Activated CD8-positive, alpha-beta memory T cell treated with anti-CD3 and anti-CD28 coated beads, Interleukin-2, amount 50 U/mL, for 4 hours (primary cell): ENCODE measurements at places on chromosomes 7 and 10.

GRCh38 chr10:132500781-132501415 lies 36.7 kb upstream of the INPP5A start:
- no peak for DNase-seq

GRCh38 chr7:124700655-124701054 lies 64.9 kb downstream of the GPR37 start:
- DNase-seq = no peak

GRCh38 chr10:70306886-70307520 lies 23.2 kb upstream of the NPFFR1 start:
- DNase-seq = no peak

- DNase-seq = no peak
Observed at GRCh38 chr10:131657318-131657984, 243.4 kb upstream of the PPP2R2D start.

GRCh38 chr7:112101201-112101846 lies 104.9 kb downstream of the DOCK4 start:
- DNase-seq = no peak

- DNase-seq = no peak
Observed at GRCh38 chr10:80611481-80612185, 73.9 kb downstream of the SH2D4B start.

GRCh38 chr10:91251430-91252056 lies 31.1 kb downstream of the PCGF5 start:
- DNase-seq = peak; percentile 46

- no peak for DNase-seq
Observed at GRCh38 chr7:131899271-131900030, 343.0 kb upstream of the PODXL start.

- no peak for DNase-seq
Observed at GRCh38 chr7:132537456-132538145, 38.7 kb downstream of the PLXNA4 start.

GRCh38 chr7:108067844-108068243 lies 62.3 kb downstream of the LAMB4 start:
- no peak for DNase-seq

DNA sequence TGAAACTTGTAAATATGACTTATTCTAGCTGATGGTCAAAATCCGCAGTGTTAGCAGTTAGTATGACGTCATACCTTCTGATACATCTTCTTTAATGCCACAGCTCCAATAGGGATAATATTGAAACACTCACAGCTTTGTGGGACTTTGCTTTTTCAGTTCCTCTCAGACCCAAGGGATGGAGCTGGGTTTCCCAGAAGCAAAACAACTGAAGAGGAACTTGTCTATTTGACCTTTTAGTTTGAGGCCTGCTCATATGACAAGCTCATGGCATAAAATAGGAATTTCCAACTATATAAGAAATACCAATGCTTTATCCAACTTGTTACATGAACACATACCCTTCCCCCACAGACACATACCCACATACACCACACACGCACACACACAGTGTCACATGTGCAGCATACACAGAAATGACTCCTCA lies 31.6 kb upstream of the C10orf67 start:
- DNase-seq = no peak

DNA sequence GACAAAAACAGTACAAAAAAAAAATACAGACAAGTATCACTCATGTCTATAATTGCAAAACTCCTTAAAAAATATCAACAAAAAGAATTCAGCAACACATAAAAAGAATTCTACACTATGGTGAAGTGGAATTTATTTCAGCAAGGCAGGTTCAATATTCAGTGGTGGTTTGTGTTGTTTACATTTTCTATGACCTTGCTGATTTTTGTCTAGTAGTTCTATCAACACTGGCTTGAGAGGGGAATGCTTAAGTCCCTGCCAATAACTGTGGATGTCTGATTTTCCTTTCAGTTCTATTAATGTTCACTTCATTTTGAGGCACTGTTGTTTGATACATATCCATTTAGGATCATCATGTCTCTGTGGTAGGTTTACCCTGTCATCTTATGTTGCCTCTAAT lies 58.5 kb downstream of the CADPS2 start:
- no peak for DNase-seq

- DNase-seq = no peak
Observed at GRCh38 chr7:138025215-138026186, 23.6 kb upstream of the CREB3L2 start.

GRCh38 chr10:110535958-110536891 lies 31.3 kb upstream of the SMC3 start:
- DNase-seq = peak; percentile 71

- DNase-seq = no peak
Observed at GRCh38 chr7:41319581-41319980, 383.3 kb downstream of the INHBA start.

- no peak for DNase-seq
Observed at GRCh38 chr10:125238682-125239081, 78.3 kb upstream of the CTBP2 start.

GRCh38 chr10:79250259-79250658 lies 97.0 kb upstream of the PPIF start:
- DNase-seq = no peak

DNA sequence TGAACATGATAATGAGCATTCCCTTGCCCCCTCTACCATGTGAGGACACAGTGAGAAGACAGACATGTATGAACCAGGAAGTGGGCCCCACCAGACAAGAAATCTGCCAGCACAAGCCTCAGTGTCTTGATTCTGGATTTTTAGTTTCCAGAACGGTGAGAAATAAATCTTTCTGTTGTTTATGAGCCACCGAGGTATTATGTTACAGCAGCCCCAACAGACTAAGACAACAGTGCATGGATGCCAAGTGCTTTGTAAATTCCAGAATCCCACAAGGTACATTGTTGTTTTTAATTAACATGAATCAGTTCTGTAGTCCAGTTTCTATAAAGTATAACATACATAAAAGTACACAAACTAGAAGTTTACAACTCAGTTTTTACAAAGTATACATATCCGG lies 162.2 kb downstream of the ARHGAP21 start:
- DNase-seq = no peak

DNA sequence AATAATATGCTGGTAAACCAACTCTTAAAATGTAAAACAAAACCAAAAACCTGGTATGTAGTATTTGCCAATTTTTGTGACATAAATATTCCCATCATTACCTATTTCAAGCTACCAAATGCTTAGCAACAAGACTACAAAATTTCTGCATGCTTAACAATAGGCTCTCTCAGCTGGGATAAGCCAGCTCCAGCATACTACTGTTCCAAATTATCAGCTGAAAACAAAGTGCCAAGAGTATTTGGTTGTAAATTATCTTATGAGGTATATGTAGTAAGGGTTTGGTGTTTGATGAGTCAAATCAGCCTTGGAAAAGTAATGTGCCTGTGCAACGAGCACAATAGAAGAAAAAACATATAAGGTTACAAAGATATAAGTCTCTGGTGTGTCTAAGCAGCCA lies 263.2 kb downstream of the HGF start:
- no peak for DNase-seq

DNA sequence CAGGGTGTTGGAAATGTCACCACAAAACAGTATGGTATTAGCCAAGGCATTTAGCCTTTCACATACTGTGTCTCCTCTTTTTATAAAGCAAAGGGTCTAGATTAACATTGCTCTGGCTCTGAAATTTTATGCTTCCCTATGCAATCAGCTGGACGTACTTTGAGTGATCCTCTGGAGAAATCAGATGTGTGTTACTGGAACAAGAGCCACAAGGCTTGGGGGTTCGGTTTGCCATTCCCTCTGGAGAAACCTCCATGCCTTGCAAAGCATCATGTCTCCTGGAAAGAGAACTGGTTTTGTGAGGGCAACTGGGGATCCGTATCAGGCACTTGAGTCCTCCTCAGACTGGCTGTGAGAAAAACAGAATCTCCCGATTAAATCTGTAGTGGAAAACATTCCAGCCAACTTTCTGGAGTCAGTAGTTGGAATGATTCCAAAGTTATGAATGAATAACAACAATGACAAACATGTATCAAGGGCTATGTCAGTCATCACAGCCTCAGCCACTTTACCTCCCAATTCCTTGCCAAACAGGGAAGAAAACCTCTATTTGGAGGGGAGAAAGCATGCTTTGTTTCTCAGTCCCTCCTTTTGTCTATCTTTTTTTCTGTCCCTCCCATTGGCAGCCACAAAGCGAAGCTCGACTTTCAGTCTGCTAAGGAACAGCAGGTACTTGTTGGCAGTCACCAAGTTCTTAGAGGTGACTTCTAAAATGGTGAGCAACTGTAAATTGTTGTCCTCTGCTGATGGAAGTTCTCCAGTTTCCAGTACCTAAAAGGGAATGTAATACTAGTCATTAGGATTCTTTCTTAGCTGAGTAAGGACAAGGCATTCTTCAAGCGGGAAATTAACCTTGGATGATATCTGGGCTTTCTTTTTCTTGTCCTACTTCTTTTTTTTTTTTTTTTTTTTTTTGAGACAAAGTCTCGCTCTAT lies 864.8 kb upstream of the AUTS2 start:
- DNase-seq = no peak

DNA sequence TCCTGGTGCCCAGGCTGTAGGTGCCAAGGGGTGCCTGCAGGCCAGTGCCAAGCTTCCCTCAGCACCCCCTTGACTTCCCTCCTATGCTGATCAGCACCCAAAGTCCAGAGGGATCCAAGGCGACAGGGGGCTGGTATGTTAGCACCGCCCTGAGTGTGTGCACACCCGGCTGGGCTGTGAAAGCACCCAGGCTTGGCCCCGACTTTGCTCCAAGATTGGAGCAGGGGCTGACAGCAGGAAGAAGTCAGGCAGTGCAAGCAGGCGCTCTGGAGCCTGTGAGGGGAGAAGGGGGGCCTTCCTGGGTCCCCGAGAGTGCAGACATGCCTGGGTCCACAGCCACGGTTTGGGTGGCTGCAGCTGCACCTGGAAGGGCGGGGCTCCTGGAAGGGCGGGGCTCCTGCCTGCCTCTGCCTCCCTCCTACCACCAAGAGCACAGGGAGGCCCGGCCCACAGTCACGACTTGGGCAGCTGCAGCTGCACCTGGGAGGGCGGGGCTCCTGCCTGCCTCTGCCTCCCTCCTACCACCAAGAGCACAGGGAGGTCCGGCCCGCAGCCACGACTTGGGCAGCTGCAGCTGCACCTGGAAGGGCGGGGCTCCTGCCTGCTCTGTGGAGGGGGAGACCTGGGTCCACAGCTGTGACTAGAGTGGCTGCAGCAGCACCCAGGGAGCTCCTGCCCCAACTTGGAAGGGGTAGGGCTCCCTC lies 30.2 kb upstream of the ZMYND11 start:
- DNase-seq = no peak

DNA sequence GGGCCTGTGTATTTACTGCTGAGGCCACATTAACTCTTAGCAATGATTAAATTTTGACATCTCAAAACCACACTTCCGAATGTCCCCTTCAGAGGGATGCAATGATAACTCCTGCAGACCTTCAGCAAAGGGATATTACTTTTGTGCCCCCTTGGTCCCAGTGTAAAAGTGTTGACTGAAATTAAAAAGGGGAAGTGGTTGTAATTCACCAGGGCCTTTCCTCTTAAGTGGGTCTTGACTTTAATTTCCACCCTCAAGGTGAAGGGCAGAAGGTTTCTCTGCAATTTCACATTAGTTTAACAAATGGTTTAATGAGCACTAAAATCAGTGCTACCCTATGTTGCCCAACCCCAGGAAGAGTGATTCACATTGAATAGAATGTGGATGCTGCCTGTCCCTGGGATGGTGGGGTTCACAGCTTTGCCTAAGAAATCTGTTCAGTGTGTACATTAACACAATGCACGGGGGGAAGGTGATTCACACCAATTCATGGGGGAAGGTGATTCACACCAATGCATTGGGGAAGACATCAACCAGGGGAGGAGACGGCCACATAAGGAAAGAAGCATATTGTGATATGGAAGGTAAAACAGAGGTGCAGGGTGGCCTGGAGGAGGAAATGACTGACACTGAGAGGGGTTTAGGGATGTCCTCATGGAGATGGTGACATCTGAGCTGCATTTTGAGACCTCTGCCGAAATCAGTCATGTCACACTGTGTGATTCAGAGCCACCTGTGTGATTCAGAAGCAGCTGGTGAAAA lies 19.4 kb upstream of the TNS3 start:
- no peak for DNase-seq

GRCh38 chr7:20998309-20998708 lies 211.6 kb upstream of the SP8 start:
- no peak for DNase-seq

- no peak for DNase-seq
Observed at GRCh38 chr10:43502931-43503330, 66.0 kb downstream of the ZNF487 start.

GRCh38 chr10:3813986-3814837 lies 29.2 kb upstream of the KLF6 start:
- DNase-seq = no peak

DNA sequence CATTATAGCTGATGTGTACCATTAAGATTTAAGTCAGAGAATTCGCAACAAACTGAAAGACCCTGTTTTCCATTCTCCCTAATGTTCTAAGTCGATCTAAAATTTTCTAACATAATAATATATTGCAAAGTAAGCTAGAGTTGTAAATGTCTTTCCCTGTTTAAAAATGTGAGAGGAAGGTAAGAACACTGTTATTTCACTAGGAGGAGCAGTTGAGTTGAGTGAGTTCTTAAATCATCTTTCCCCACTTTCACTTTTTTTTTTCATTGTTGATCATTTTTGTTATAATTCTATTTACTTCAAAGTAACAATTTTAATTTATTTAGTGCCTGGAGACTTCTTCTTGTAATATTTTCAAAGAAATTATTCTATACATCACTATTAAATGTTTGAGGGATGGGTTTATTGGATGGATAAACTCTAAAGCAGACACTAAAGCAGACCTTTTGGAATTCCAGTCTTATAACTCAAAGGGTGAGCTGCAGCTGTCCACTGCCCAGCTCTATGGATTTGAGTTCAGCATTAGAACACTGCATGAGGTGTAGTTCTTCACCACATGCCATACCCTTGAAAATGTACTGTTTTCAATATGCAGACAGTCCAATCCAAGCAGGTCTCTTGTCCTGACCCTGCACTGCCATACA lies 181.3 kb upstream of the FZD1 start:
- no peak for DNase-seq

GRCh38 chr7:28383975-28384374 lies 28.3 kb upstream of the CREB5 start:
- DNase-seq = no peak

DNA sequence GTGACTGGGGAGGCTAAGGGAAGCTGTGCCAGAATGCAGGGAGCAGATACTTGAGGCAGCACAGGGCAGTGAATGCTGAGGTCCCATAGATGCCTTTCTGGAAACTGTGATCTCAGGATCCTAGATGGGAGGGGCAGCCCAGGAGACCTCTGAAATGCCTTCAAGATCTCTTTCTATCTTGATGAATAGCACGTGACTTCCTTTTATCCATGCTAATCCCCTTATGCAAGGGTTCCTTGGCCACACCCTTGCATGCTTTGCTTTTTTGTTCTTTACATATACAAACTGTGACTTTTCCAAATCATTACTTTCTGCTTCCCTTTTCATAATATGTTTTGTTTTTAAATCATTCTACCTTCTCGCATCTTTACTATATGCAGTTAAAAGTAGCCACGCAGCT lies 14.7 kb downstream of the ATRNL1 start:
- DNase-seq = no peak

DNA sequence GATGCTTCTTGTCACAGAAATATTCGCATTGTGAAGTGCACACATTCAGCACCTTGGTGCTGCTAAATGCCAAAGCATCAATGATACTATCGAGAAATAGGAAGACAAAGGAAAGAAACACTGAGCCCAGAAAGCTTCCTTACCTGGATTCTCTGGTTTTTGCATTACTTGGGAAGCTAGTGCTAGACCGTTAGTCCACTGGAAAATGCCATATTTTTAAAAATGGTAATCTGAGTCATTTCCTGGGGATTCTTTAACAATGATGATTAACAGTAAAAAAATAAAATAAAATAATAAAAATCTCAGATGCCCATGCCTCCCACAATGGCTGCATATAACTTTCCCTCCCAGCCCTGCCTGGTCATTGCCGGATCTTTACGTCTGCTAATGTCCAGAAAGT lies 420.1 kb upstream of the MGMT start:
- no peak for DNase-seq
